ENCODE measurements at places on chromosomes 2 and 18.

- DNase-seq = no peak
Measured at GRCh38 chr2:202760848-202761247, 110.7 kb downstream of the ICA1L start.

DNA sequence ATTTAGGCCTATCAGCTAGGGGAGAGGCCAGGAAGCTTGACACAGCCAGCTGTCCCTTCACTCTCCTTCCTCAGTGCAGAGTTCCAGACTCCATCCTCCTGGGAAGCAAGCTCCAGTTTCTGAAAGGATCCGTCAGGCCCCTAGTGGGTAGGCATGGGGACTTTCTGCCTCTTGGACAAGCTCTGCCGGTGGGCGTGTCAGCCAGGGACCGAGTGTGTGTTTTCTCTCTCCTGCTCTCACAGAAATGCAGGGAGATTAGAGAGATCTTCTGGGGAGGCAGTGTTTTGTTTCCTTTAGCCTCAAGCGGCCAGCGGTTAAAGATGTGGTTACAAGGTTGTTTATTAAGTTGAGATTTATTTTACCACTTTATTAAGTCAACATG, 29.9 kb upstream of the OTOS start:
- no peak for DNase-seq

GRCh38 chr18:77320971-77321559, 71.4 kb downstream of the GALR1 start:
- DNase-seq = no peak

- DNase-seq = no peak
Measured at GRCh38 chr2:68742626-68743415, 8.2 kb downstream of the ARHGAP25 start.

DNA sequence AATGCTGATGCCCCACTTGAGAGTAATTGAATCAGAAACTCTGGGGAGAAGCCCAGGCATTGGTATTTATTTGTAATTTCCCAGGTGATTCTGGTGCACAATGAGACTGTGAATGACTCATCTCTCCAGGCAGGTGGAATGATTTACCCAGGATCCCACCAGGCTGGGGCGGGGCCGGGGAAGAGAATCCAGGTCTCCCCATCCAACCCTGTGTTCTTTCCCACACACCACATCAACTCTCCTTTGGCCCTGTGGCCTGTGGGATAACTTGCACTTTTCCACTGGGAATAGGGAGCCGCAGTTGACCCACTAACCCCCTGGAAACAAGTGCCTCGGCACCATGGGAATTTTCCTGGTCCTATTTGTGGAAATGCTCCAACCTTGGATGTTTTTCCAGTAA, 409.8 kb downstream of the ZNF521 start:
- no peak for DNase-seq

GRCh38 chr2:16252891-16253290, 312.5 kb downstream of the MYCN start:
- no peak for DNase-seq
